ENCODE measurements at places on chromosomes 16 and 17.

DNA sequence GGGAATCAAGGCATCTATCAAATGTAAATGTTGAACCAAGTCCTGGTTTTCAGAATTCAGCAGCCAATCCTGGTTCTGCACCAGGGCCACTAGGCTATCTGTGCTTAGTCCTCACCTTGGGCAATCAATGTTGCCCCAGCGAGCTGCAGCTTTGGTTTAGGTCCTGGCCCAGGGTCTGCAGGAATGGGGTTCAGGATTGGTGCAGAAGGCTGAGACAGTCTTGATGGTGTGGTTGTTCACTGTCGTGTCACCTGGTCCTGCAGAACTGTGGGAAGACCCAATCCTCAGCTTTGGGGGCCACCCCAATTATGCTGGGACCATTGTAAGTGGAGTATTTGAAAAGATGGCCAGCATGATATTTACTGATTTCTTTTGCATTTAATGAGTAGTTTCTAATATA lies 10.6 kb downstream of the TERF2IP start:
- no peak for DNase-seq

- no peak for DNase-seq
These were observed 14.1 kb downstream of the MAPT start for GRCh38 chr17:45908460-45908859.

GRCh38 chr16:14606102-14606501 lies 24.0 kb downstream of the PARN start:
- DNase-seq, result no peak

GRCh38 chr17:58947824-58948223 lies 158.9 kb downstream of the TRIM37 start:
- no peak for DNase-seq

DNA sequence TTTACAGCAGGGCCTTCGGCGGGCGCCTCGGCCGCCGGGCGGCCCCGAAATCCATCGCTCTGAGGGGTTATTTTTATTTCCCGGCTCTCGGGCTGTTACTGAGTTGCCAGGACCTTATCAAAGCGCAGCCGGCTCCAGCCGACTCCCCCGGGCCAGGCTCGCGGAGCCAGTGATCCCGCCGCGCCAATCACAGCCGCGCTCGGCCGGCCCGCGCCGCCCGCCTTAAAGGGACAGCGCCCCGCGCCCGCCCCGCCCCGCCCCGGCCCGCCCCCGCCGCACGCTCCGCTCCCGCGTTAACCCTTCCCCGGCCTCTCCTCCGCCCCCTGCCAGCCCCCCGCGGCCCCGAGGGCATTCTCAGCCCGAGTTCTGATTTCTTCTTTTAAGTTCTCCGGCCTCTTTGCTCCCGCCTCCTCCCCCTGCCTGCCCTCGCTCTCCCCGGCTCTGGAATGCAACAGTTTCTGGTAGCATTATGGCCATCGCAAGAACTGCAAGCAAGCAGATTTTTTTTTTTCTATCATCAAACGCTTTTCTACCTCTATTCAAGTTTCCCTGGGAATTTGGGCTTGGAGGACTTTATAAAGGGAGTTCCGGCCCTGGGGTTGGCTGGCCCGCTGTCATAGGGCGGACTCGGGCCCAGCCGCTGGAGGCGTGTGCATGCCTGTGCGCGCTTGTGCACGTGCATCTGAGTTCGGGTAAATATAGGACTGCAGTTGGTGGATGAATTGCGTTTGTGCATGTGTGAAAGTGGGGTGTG lies at the start of gene AXIN2:
Gene AXIN2 (minus strand): TSS at position 197 of the 754 bp plus-strand sequence. CDS start 3,028 bp downstream, outside the sequence.
- DNase-seq, result peak; percentile 50

GRCh38 chr16:75267631-75268264 lies 16.3 kb upstream of the BCAR1 start:
- DNase-seq, result peak; percentile 43

GRCh38 chr16:10126686-10127085 lies 55.5 kb downstream of the GRIN2A start:
- DNase-seq, result no peak

- DNase-seq, result no peak
These were observed 45.7 kb downstream of the OMG start for GRCh38 chr17:31251105-31251969.

DNA sequence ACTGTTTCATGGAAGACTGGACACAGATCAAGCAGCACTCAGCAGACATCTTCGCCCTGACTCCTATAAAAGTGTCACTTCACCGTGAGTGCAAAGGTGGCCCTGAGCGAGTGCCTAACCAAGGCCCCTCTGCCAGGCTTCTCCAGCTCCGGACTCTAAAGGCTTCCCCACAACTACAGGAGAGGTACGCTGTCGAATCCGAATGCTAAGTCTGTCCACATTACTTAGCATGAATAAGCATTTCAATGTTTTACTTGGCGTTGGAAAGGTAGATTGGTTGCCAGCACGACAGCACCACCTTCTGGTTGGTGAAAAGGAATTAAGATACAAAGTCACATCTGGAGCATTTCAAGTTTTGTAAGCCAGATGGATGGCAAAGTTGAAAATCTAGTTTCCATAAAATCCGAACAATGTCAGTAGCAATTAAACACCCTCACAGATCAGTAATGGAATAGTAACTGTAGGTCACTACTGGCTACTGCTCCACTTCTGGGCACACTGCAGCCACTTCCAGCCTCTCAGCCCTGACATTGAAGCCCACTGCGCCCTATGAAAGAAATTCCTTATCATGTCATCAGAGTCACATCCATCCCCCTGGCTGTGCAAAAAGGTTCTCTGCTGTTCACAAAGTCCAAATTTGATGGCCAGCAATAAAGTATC lies 100.9 kb downstream of the PARN start:
- DNase-seq, result peak; percentile 47

DNA sequence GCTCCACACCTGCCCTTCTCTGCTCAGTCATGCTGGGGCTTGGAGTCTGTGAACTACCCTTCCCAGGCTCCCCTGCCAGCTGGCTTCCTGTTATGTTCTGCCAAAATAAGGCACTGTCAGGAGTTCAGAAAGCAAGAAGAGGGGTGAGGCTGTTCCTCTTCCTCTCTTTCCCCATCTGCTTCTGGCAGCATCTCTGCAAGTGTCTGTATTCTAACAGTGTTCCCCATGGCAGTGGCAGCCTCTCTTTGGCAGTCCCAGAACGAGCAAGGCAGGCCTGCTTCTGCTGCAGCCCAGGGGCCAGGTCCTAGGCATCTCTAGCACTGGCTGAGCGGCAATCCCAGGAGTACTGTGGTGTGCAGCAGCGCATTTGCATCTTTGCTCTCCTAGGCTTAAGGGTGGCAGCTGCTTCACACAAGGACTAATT lies 219.1 kb downstream of the STX8 start:
- peak; percentile 8 for DNase-seq

GRCh38 chr16:17515421-17516210 lies 44.9 kb upstream of the XYLT1 start:
- DNase-seq, result no peak

DNA sequence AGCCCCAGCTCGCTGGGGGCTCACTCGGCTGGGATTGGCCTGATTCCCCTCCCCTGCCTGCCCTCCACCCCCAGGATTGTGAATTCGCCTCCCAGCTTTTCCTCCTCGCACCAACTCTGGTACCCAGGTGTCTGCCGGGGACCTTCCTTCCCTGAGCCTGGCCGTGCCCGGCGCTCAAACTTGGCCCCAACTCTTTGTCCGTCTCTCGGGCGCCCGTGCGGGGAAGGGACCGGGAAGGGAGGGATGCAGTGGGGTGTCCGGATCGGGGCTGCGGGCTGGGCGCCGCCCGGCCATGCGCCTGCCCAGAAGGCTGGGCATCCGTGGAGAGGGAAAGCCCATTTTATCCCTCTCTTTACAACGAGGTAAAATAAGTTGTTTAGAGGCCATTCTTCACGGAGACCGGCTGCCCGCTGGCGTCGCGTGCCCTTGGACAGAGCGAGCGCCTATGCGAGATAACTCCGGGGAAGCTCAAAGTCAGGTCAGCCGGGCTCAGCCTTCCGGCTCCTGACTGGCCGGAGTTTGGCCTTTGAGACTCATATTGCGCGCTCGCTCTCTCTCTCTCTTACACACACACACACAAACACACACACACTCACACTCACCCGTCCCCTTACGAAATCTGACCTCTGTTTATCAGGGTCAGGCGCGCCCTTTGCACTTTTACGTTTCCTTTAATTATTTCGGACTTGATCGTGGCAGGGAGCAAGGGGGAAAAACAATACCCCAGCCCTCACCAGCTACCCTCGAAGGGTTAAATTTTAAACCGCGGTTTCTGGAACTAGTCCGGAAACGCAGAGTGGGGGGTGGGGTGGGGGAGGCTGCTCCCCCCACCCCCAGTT lies 774 bp upstream of the MAF start:
- DNase-seq, result peak; percentile 69

DNA sequence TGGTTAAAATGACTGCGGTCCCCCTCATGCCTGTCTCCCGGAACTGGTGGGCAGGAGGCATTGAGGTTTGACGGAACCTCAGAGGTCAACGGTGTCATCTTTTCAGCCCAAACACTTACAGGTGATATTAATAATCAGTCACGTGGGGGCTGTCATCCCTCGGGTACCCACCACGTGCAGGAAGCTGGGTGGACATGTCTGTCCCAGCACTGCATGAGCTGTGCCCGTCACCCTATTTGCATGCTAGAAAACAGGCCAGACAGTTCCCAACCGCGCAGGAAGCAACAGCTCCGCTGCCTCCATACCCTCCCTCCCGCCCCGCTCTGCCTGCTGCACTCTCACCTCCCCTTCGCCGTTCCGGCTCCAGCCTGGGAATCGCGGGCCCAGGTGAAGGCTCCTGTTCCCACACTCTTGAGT lies 1.4 kb downstream of the SYNGR3 start:
- DNase-seq, result no peak

DNA sequence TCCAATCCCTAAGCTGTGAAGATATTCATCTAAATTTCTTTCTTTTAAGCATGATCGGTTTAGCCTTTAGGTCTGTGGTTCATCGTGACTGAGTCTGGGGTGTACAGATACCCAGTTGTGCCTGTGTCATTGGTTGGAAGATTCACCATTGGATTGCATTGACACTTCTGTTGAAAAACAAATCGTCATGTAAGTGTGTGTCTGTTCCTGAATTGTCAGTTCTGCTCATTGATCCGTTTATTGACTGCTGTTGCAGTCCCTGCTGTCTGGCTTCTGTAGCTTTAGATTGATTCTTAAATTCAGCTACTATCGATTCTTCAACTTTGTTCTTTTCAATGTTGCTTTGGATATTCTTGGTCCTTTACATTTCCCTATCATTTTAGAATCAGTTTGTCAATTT lies 21.0 kb upstream of the ZNF469 start:
- no peak for DNase-seq

GRCh38 chr17:62862251-62862650 lies 54.1 kb upstream of the MARCHF10 start:
- no peak for DNase-seq

DNA sequence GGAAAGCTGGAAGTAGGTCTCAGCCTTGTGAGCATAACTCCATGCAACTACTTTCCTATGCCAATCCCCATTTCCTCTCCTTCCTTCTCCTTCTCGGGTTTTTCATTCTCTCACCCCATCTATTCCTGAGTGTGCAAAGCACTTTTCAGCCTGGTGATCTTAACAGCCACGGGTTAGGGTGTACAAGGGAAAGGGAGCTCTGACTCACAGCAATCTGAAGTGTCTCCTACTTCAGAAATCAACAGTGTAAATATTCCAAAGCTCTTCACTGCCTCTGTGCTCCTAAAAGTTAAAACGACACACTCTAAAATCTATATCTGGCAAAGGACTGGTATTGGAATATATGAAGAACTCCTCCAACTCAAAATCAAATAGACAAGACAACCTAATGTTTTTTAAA lies 268.0 kb upstream of the IRX3 start:
- no peak for DNase-seq

DNA sequence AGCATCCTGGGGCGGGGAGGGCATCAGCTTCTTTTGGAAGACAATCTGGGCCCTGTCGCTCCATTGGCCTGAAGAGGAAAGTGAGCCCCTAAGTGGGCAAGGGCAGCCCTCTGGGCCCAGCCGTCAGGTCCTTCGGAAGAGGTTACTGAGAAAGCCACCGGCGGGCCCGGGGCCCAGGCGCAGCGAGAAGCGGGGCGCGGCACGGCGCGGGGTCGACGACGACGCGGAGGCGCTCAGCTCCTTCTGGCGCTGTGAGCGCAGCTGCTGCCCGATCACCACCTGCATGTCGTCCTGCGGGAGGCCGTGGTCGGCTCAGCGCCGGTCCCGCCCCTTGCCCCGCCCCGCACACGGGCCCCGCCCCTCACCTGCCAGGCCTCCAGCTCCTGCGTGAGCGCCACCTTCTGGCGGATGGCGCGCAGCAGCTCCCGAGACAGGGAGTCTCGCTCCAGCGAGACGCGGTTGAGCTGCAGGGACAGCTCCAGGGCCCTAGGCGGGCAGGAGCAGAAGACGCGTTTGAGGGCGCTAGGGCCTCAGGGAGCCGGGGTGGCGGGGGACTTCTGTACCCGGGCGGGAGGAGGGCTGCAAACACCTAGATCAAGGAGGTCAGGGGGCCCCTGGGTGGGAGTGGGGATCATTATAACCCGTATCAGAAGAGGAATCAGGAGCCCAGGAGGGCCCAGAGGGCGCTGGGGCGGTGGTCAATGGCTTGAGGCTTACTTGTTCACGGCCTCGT lies 4.3 kb downstream of the THOC6 start:
- peak; percentile 12 for DNase-seq

- no peak for DNase-seq
These were observed 117.7 kb downstream of the WSCD1 start for GRCh38 chr17:6187836-6188235.

DNA sequence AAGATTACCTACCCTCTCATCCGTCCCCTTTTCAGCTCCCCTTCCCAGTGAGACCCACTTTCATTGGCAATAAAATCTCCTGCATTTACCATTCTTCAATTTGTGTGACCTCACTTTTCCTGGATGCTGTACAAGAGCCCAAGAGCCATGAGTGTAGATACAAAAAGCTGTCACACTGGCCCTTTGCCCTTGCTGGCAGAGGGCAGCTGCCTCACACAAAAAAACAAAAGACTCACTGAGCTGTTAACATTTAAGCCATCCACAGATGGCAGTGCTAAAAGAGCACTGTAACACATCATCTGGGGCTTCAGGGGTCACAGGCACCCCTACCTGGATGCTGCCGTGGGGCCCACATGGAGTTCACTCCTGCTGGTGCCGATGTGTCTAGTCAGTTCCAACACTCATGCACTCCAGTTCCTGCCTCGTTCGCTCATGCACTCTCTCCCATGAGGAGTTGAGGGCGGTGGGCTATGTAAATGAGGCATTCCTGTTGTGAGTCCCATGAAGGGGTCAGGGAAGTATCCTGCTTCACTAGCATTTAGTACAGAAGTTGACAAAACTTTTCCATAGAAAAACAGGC lies 123.1 kb downstream of the CA10 start:
- no peak for DNase-seq

- no peak for DNase-seq
These were observed 19.5 kb downstream of the PLLP start for GRCh38 chr16:57264950-57265371.

GRCh38 chr17:17988427-17988945 lies 15.8 kb downstream of the DRC3 start:
- DNase-seq, result no peak

GRCh38 chr16:24504472-24505345 lies 34.7 kb upstream of the RBBP6 start:
- DNase-seq, result no peak
